ENCODE measurements at places on chromosomes 1 and 21.

DNA sequence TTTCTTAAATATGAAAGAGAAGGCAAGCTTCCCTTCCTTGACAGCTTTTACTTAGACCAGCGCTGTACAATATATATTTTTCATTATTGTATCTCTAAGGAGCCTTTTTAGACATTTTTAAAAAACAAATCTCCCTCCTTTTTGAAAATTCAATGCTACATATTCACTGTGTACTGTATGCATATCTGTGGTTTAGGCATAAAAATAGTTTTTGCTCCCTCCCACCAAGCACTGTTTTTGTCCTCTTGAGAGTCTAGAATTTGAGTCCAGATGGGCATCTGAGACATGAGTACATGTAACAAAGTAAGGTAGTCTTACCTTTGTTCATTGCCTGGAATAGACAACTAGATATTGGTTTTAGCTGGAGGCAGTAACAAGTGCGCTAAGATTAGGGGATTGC lies 488.5 kb upstream of the RUNX1 start:
- DNase-seq: no peak

GRCh38 chr1:65059930-65060538 lies 88.0 kb upstream of the AK4 start:
- no peak for DNase-seq

DNA sequence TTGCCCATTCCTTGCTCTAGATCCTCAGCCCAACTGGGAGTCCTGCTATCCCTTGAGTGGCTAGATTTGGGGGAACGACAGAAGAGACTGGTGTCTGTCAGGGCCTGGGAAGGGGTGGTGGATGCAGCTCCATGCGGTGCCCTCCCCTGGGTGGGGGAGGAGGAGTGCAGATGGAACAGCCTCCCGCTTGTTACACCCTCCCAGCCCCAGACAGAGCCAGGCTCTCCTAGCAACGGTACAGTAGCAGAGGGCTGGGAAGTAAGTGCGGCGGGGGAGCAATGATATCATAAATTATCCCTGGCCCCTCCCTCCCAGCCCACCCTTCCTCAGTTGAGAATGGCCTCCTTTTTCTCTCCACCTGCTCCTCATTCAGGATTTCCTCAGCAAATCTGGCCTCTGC lies 37.2 kb downstream of the RHBG start:
- DNase-seq: no peak

GRCh38 chr1:234731569-234732085 lies 121.6 kb upstream of the IRF2BP2 start:
- DNase-seq: no peak

GRCh38 chr1:6852136-6852890 lies 67.1 kb downstream of the CAMTA1 start:
- no peak for DNase-seq

DNA sequence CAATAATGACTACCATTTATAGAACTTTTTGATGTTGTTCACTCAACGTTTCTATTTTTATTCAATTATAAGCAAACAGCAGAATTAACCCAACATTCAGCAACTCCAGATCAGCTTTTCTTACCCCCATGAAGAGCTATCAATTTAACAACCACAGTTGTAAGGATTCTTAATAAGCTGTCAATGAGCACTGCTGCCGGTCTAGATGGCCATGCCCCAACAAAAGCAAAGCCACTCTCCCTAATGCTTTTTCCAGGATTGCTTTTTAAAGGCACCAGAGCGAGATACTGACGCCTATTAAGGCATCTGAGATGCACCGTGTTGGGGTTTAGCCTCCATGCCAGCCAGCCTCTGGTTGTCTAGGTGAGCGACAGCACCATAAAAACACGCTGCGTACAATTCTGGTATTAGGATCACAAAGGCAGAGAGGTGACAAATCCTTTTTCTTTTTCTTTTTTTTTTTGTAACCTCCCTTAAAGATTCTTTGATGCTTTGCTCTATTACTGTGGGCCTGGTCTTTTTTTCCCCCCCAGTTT lies 39.5 kb downstream of the PTPRC start:
- no peak for DNase-seq

DNA sequence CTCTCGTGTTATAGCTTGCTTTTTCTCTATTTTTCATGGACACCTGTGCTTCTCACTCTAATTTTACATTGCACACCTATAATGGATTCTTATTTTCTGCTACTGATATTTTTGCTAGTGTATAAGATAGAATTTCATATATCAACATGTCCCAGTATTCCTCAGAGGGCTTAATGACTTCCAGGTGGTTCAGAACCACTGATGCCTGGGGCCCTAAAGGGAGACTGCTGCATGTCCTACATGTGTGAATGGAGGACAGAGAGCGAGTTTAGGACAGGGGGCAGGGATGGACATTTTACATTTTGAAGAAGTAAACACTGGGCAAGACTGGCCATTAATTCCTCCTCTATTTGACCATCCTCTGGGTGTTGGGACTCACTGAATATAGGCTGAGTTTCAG lies 100.6 kb downstream of the DISC1 start:
- no peak for DNase-seq

- DNase-seq: no peak
Observed at GRCh38 chr1:84377480-84378095, 20.7 kb upstream of the DNASE2B start.

DNA sequence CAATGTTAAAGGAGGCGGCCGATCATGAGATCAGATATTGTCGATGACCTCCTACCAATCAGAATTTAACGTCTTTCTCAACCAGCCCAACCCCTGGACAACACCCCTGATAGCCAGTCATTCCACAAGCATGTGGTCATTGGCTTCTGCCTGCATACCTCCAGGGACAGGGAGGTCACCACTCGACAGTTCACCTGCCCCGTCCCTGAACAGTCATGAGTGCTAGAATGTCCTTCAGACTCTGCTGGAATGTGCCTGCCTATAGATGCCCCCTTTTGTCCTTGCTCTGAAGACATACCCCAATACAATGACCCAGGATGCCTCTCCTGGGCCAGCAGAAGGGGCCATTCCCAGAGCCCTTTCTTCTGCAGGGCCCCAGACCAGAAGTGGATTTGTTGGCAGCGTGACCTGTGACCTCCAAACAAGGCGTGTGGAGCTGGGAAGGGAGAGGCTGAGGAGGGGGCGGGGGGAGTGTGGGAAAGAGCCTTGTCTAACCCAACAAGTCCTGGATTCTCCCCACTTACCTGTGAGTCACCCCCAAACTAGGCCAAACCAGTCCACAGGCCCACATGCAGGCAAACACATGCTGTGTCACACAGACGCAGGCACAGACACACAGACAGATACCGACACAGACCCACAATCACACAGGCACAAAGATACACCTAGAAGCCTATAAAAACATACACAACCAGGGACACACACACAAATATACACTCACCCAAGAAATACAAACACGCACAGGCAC lies 2.2 kb downstream of the CRYBG2 start:
- DNase-seq: no peak

- DNase-seq: no peak
Observed at GRCh38 chr1:17199267-17200044, 5.5 kb upstream of the PADI1 start.

GRCh38 chr1:11058595-11059154 lies 1.1 kb downstream of the SRM start:
- DNase-seq: no peak

GRCh38 chr1:1677718-1678580 lies 14.6 kb downstream of the SLC35E2B start:
- DNase-seq: peak; percentile 69

- DNase-seq: peak; percentile 44
Observed at GRCh38 chr21:45496151-45496967, 45.9 kb downstream of the SLC19A1 start.

DNA sequence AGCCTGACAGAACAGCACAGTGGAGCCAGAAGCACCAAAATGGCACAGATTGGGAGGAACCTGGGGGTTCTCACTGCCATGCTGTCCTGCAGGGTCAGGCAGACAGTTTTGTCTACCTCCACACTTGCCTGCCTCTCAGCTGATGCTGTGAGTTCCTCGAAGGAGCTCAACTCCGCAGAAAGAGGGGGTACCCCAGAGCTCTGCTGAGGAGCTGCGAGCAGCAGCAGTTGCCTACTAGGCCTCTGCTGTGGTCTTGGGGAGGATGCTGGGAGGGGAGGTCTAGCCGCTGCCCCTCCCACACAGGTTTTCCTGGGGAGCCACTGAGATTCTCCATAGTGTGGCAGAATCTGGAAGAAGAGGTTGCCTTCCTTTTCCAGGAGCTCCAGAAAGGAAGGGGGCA lies 192.5 kb downstream of the FOXD2 start:
- DNase-seq: no peak

DNA sequence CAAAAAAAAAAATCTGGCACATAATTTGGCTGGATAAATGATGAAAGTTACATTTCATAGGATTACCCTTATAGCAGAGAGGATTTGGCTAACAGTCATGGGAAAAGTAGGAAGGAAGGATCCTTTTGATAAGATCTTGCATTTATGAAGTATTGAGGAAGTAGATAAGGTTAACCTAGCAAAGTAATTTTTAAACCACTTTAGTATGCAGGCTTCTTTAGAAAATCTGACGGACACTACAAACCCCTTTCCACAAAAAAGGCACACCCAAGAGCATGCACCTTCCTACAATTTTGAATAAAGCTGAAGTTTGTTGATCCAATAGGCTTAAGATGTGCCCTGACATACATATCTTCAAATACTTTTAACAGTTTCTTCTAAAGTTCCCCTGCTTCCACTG lies 275.2 kb downstream of the GRIK1 start:
- DNase-seq: no peak

DNA sequence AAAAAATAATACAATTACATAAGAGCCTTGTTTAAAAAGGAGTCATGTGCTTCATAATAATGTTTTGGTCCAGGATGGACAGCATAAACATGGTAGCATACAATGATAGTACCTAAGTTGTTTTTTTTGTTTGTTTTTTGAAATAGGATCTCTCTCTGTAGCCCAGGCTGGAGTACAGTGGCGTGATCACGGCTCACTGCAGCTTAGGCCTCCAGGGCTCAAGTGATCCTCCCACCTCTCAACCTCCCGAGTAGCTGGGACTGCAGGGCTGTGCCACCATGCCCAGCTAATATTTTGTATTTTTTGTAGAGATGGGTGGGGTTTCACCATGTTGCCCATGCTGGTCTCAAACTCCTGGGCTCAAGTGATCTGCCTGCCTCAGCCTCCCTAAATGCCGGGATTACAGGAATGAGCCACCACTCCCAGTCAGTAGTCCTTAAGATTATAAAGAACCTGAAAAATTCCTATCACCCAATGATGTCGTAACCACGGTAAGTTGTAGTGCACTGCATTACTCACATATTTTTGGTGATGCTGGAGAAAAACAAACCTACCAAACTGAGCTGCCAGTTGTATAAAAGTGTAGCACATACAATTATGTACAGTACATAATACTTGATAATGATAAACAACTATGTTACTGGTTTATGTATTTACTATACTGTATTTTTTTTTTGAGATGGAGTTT lies 22.4 kb upstream of the RCOR3 start:
- no peak for DNase-seq

DNA sequence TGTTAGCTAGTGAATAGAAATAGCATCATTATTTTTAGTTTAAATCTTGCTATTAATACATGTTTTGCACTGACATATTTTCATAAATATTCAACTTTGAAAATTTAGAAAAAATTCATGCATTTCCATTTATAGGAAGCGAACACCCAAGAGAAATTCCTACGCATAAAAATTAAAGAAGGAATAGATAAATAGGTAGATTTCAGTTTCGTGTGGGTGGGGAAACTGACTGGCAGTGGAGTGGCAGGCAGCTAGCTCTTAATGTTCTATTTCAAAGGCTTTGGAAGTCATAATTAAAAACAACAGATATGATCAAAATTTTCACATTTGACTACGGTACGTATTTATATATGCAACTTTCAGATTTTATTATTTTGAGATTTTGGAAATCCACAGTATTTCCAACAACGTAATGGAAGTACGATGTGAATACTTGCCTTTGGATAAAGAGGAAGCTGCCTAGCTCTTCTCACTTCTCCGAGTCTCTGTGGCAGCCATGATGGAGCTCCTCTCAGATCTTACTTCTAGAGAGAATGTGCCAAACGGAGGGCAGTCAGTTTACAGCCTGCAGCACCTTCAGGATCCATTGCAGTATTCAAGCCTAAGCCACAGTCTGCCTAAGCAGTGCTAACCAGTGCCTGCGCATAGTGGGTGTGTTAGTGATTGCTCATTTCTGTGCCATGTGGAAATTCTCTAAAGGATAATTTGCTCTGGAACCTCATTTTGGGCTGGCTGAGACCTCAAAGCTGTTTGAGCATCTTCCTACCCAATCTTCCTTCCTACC lies 62.9 kb upstream of the RGS4 start:
- no peak for DNase-seq

DNA sequence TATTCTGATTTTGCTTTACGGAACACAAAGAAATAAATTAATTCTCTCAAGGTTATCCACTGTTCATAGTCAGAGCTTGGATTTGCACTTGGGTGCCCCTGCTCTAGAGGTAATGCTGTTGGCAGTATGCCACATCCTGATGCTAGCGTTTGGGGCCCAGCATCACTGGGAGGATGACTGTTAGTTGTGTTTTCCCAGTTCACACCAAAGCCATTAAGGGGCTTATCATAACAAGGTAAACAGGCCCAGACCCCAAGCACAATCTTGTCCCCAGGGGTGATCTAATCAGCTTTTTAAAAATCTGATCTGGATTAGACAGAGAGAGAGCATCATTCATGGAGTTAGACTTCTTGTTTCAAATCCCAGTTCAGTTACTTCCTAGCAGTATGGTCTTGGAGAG lies 60.2 kb upstream of the PBX1 start:
- no peak for DNase-seq

GRCh38 chr21:45940621-45941337 lies 40.8 kb upstream of the COL6A1 start:
- DNase-seq: no peak

DNA sequence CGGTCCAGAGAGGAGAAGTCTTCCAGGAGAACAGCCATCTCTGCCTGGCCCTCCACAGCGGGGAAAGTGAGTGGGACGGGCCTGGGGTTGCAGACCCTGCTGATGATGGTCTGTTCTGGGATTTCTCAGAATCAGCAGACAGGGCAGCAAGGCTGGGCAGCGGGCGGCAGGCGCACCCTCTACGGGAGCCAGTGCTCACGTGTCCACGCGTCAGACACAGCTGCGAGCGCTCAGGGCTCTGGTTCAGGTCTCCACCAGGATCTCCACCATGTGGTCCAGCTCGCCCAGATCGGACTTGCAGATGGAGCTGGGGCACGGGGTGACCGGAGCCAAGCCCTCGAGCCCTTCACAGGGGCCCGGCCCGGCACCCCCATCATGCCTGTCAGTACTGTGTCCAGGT lies 5.5 kb downstream of the CLCA4 start:
- no peak for DNase-seq

DNA sequence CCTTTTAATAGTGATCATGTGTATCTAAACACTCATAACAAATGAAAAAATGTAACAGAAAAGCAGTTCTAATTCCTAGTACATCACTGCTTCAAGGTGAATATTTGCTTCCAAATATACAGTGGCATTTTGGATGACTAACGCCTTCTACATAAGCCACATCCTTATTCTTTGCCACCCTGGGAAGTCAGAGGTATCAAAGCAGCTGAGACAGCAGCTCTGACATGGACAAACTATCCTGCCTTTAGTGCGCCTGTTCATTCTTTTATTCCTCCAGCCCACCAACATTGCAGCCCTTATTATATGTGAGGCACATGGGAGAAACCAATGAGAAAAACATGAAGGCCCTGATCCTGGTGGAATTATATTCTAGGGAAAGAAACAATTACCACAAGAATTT lies 183.0 kb downstream of the APP start:
- DNase-seq: no peak

- no peak for DNase-seq
Observed at GRCh38 chr1:157087030-157087429, 12.6 kb downstream of the ETV3L start.

Measured in natural killer cell treated with Interleukin-12 subunit alpha and Interleukin-12 subunit beta and Interleukin-15 and Interleukin-18, amount 100 ng/mL, for 72 hours (primary cell).